Renal pelvis (tissue), 12 donors: ENCODE measurements at places on chromosomes 3 and 15. TPM values are rescaled to one million over a fixed set of nuclear protein-coding genes. Genes with fewer than 3 reads are reported as not detected.

The SMAD6 gene
- 41.5 TPM for polyA plus RNA-seq

DNA sequence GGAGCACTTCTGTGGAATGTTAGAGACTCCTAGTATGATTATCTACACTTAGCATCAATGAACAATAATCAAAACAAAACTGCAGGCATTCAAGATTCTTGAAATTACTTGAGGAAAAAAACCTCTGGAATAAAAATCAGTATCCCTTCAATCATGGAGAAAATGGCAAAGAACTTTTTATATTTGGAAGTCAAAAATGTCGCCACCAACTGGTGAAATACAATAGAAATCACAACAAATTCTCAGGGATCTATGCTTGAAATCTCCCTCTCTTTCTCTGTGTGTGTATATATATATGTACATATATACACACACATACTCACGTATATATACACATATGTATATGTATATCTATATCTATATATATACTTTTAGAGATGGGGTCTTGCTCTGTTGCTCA, 378.9 kb upstream of the ALCAM start:
- DNase-seq = no peak

DNA sequence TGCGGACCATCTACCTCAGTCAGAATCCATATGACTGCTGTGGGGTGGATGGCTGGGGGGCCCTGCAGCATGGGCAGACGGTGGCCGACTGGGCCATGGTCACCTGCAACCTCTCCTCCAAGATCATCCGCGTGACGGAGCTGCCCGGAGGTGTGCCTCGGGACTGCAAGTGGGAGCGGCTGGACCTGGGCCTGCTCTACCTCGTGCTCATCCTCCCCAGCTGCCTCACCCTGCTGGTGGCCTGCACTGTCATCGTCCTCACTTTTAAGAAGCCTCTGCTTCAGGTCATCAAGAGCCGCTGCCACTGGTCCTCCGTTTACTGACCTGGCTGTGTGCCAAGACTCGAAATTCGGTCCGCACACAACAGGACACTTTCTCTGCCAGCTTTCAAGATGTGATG, 21.9 kb downstream of the NRROS start:
- DNase-seq = no peak

DNA sequence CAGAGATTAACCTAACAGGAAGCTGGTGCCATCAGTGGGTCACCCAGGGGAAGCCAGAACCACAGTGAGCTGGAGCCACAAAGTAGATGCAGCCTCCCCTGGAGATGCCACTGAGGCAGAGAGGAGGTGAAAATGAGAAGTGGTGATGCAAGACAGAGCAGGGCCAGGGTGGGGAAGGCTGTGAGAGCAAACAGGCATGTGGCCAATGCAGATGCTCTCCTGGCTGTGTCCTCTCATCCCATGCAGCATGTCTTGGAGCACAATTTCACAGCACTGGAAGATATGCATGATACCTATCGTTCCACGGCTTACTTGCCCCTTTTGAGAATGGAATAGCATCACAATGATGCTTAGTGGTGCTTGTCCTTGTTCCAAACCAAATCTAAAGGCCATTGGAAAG, 126.3 kb downstream of the ABHD5 start:
- DNase-seq = no peak

DNA sequence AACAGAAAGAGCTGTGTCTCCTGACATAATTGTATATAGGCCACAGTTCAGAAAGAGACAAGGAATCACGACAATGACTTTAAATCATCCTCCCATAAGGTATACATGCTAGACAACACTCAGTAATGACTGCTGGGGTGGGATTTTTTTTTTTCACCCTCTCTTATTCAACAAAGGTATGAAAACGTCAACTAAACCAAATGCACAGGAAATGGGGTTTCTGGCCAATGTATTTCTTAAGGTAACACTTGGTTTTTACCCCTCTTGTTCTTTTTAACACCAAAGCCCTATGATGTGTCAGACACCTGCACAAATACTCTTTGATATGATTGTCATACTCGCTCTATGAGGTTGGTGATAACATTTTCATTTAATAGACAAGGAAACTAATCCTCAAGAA, 78.3 kb downstream of the MCF2L2 start:
- DNase-seq = no peak

The PAK6 gene
- 6.8 TPM for polyA plus RNA-seq

GRCh38 chr15:84824260-84825007, 7.3 kb downstream of the ALPK3 start:
- DNase-seq = no peak

GRCh38 chr3:195263193-195263924, 7.6 kb downstream of the XXYLT1 start:
- no peak for DNase-seq

The MESP1 gene
- 1.3 TPM for polyA plus RNA-seq

The IL16 gene
- 4.1 TPM for polyA plus RNA-seq

The SLC28A1 gene
- polyA plus RNA-seq = 6.4 TPM

- no peak for DNase-seq
Measured at GRCh38 chr15:79378394-79379109, 53.6 kb upstream of the MINAR1 start.

The NOX5 gene
- polyA plus RNA-seq = 0.78 TPM

The RASGRF1 gene
- 0.40 TPM for polyA plus RNA-seq

The PLSCR2 gene
- polyA plus RNA-seq = 1.2 TPM

- no peak for DNase-seq
Measured at GRCh38 chr3:138919325-138919724, 27.6 kb downstream of the FOXL2 start.

The NUP210 gene
- 31.8 TPM for polyA plus RNA-seq

DNA sequence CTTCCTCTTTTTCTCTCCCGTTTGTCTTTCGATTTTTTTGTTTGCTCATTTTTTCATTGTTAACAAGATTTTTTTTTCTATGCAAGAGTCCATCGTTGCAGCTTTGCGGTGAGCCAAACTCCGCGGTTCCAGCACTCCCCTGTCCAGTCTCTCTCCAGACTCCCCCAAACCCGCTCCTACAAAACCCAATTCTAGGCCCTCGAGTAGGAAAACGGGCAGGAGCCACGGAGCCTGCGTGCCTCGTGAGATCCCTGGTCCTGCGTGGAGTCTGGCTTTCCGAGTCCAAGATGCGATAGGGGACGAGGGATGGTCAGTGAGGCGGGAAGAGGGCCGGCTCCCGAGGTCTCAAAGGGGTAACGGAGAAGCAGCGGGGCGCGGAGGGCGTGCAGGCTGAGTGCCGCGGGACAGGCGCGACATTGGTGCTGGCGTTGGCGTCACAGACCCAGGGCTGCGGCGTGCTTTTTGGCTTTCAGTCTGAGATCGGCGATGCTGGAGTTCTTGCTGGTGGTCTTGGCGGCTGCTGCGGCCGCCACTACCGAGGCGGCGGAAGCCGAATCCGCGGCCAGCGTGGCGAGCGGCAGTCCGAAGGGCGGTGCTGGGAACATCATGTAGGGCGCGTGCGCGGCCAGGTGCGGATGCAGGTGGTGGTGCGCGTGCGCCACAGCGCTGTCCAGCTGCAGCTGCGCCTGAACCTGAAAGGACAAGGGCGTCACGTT, 8.5 kb downstream of the SHOX2 start:
- DNase-seq = peak; percentile 71

GRCh38 chr3:58176185-58176530, 34.6 kb downstream of the DNASE1L3 start:
- no peak for DNase-seq

DNA sequence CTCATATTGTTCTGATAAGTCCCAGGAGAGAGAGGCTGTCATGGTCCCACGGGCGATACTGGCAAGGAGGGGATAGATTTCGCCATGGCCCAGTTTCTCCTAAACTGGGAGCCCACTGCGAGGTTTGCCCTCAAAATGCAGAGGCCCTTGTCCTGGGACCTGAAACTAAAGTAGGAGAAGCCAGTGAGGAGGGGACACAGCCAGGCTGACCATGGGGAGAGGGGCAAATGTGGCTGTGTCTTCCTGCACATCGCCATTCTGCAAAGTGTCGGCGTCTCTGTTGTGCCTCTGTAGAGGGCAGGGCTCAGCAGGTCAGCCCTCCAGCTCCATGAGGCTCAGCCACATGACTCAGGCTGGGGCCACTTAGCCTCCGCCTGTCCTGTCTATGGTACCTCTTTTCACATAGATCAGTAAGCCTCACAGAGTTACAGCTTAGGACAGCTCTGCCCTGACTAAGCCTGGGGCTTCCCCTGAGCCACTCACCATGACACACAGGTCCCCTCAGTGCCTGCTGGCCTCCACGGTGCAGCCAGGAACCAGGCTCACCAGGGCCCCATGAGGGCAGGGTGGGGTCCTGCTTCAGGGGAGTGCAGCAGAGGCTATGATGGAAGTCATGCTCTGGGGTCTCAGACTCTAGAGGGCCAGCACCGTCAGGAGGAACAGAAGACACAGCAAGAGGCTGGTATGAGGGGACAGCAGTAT, 28.6 kb upstream of the PLXNA1 start:
- no peak for DNase-seq

DNA sequence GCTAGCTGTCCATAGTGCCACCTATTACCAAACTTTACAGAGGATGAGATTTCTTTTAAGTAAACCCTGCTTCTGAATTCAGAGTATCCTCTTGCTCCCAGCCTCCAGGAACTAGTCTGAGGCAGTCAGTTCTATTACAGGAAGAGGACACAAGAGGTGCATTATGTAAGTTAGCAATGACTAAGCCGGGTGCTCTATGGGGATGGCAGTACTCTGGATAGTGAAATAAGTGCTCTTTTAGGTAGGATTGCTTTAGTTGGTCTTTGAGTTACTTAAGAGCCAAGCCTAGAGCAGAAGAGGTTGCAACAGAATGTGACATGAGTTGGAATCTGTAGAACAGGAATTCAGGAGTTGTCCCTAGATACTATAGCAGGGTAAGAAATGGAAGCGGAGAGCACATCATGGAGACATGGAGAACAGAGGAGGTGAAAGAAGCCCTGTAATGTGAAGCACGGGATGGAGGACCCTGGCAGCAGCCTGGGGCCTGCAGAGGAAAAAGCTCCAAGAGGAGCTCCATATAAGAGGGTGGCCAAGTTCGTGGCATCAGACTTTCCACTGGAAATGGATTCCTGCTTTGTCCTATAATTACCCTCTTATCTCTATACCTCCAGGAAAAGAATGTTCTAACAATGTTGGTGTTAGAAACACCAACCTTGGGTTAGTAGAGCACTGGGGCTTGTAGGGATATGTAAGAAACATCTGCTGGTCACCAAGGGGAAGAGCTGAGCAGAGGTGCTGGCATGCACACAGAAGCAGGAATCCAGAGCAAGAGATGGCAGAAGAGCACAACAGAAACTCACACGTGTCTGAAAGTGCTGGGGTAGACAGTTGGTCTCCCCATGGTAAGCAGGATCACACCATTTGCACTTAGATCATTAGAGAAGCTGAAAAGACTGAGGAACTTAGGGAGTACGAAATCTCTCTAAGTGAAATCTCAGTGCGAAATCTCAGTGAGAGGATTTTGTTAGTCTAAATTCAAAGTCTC, 851.1 kb downstream of the FHIT start:
- no peak for DNase-seq

DNA sequence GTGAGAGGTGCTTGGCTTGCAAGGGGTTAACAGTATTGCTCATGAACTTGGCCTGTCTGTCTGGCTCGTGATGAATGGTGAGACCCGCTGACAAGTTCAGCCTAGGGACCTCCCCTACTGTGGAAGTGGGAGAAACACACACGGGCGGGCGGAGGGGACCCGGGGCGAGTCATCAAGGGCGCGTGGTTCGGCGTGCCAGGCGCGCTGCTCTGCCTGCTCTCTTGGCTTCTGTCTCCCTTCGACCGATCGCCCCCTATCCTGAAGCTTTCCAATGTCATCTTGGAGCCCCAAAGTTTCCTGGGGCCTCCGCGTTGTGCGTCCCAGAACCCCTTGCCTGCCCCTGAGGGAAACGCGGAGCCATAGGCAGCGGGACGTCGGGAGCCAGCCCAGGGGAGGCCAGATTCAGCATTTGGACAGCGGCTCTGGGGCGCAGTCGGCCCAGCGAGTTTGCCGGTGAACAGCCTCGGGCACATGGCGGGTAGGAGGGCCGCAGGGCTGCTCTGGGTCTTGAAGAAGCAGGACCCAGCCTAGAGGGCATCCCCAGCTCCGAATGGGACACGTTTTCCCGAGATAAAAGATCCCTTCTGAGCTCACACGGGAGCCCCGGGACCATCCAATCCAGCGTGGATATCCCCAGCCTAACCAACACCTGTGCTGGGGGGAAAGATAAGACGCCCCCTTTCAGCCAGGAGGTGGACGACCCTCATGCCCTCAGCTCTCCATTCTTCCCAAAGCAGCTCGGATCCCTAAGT, 27.0 kb upstream of the POLG start:
- DNase-seq = peak; percentile 80

DNA sequence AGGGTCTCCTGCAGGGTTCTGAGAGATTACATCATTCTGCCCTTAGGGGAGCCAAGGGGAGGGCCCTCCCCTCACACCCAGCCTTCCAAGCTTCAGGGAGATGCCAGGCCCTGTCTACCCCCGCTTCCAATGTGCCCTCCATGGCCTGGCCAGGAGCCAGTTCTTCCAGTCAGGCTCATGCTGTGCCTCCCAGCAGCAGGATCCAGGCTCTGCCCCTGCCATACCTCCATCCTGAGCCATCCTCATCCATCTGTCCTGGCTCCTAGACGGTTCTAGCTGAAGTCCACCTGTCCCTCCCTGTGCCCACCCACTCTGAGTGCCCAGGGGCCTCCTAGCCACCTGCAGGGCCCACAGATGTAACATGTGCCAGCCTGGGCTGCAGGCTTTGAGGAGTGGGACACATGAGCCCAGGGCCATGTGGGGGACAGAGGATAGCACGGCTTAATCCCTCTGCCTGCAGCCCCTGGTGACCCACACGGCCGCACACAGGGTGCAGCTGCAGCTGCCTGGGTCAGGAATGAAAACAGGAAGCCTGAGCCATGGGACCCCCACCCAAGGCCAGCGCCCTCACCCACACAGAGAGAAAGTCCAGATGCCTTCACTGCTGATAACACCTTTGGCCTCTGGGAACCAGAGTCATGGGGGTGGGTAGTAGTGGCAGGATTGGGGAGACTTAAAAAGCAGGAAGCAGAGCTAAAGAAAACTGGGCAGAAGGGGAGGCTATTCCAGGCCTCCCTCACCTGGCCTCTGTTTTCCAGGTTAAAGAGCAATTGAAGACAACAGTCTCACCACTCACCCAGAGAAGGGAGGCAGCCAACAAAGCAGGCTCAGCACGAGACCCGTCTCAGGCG, 11.8 kb downstream of the PLCD1 start:
- no peak for DNase-seq

DNA sequence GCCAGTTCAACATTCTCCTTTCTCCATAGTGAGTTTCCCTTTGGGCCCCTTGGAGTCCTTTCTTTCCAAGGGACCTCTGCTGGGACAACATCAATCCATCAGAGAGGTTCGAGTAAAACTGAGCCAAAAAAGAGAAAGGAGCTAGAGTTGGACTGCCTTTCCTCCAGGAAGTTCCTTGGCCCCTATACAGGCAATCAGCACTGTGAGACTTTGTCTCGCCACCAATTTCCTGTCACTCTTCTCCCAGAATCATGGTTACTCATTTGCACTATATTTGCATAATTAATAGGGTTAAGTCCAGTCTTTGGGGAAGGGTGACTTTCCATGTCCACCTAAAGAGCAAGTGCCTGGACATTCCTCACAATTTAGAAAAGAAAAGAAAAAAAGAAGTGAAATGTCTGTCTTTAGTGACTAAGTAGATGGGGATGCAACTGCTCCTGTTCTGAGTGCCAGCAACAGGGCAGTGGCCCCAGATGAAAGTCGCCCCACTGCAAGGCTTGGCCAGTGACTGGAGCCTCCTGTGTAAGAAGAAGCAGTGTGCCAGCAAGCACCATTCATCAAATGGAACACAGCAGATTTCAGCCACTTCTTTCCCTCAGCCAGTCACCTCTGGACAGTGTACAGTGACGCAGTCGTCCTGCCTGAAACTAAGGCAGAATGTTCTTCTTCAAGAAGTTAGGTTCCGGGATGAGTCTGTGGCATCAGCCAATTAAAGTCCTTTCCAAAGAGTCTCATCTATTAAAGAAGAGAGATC, 91.6 kb downstream of the FSIP1 start:
- no peak for DNase-seq

GRCh38 chr15:32887090-32887489, 169.3 kb downstream of the GREM1 start:
- DNase-seq = no peak

The FEZF2 gene
- not detected for polyA plus RNA-seq
